ENCODE measurements at places on chromosomes 3 and 15.

DNA sequence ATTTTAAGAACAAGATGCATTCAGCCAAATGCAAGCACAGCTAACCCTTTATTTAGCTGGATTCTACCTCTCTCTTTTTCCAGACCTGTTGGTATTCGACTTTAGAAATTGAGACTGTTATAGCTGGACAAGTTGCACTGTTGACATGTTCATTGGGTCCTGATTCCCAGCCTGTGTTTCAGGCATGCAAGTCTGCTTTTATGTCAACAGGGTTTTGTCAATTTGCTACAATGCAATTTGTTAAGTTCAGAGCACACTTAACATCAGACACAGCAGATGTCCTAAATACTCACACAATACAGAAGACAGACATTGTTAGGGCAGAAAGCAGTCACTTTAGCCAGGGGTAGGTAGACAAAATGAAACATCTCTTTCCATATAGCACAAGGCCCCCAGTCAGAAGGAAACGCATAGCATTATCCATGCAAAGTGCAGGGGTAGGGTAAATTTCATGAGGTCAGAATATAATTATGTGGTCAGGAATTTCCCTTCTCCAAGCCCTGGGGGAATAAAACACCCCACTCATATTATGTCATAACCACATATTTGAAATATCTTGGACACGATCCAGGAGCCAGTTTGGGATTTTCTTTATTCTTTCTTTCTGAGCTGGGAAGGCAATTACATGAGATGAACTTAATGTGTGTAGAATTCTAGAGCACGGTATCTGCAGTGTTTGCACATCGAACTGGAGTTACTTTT is 504.1 kb downstream of the NTRK3 start:
- DNase-seq = no peak

DNA sequence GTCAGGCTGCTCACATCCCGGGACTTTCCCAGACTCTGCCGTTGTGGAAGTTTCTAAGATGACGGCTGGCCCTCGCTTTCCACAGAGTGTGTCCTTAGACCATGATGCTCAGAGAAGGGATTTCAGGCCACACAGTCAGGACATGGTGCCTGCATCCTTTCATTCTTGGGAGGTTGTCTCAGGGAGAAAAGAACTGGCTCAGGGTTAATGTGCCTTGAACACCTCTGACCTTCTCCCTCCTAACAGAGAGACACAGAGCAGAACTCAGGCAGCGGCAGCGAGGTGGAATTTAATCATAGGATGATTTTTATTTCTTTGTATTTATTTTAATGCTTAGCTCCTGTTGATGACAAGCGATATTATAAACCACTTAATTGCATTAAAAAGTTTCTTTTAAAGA is 96.9 kb upstream of the ATP2B2 start:
- no peak for DNase-seq

- no peak for DNase-seq
Measured at GRCh38 chr3:133419151-133419909, 19.5 kb downstream of the BFSP2 start.

DNA sequence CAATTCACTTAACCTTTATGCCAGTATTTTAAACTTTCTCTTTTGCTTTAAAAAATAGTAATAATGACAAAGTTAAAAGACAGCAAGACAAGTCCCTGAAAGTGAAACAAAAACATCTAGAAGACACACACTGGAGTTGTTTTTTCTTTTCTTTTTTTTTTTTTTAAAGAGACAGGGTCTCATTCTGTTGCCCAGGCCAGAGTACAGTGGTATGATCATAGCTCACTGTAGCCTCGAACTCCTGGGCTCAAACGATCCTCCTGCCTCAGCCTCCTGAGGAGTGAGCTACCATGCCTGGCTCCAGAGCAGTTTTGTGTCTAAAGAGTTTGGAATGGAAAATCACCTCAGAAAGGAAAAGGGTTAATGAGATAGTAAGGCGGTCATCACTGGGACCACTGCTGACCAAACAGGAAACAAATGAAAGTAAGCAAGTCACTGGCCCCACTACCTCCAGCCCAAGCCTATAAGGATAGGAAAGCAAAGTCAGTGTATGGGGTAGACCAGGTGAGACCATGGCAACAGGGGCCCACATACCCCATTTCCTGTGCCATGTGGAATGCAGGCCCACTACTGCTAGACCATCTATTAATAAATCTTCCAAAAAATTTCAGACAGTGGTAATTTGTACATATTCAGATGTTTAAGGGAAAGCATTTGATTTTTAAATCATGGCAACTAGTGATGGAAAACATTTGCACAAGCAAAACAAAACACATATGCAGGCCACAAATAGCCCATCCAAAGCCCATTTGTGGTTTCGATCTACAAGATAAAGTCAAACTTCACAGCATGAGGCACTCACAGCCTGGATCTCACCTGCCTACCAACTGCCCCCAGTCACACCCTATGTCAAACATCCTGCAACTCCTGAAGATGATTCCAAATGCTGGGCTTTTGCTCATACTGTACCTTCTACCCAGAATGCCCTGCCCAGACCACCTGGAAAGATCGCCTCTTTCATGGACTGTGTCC is 62.6 kb downstream of the OSBPL10 start:
- DNase-seq = no peak

GRCh38 chr3:52140000-52140399 is 14.2 kb downstream of the POC1A start:
- DNase-seq = no peak

DNA sequence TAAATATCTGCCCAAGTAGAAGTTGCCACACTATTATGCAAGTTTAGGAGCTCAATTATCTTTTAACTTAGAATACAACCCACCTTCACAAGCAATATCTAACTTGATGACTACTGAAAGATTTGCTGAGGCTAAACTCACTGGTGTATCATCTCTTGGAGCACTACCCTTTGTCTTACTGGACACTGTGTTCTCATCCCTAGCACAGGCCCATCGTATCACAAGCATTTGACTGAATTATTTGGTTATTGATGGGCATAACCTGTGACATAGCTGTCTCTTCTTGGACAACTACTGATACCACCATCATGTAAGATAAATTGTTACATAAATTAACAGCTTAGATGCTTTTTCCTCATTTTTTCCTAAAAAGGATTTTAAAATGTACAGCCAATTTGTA is 216.2 kb upstream of the THBS1 start:
- no peak for DNase-seq

DNA sequence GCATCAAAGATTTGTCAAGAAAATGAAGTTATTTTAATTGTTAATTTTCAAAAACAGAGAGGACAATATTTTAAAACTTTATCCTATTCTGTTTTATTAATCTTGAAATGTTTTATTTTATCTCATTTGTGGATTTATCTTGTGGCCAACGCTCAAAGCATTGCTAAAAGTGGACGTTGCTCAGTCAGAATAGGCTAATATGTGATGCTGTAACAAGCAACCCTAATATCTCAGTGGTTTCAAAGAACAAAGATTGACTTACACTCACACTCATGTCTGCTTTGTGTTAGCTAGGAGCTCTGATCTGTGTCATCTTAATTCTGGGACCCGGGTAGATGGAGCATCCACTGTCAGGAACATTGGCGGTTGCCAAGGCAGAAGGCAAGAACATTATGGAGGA is 86.0 kb upstream of the PLCL2 start:
- DNase-seq = no peak

DNA sequence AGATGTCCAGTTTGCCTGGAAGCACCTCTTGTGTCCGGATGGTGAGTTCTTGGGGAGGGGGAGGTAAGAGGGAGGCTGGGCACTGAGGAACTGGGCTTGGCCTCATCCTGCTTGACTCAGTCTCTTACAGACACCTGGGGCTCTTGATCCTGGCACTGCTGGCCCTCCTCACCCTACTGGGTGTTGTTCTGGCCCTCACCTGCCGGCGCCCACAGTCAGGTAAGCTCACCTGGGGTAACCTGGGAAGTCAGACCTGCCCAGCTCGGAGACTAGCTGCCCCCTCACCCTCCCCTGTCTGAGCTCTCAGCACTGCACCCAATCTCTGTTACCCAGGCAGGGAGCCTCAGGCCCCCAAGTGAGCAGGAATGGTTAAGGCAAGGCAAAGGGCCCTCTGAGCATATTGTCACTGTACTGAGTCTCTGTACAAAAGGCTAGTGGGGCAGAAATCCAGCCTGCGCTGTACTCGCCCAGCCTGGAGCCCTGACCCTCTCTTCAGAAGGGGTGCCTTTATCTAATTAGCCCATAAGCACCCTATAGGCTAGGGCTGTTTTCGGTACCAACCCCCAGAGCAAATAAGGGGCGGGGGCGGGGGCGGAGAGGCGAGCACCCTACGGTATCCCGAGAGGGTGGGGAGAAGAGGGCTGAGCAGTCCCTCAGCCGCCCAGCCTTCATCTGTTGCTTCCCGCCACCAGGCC is 2.2 kb upstream of the IL17RC start:
- DNase-seq = no peak

GRCh38 chr3:139312959-139313358 is 30.9 kb upstream of the MRPS22 start:
- DNase-seq = no peak

- no peak for DNase-seq
Measured at GRCh38 chr3:151213881-151214280, 10.9 kb upstream of the GPR171 start.

DNA sequence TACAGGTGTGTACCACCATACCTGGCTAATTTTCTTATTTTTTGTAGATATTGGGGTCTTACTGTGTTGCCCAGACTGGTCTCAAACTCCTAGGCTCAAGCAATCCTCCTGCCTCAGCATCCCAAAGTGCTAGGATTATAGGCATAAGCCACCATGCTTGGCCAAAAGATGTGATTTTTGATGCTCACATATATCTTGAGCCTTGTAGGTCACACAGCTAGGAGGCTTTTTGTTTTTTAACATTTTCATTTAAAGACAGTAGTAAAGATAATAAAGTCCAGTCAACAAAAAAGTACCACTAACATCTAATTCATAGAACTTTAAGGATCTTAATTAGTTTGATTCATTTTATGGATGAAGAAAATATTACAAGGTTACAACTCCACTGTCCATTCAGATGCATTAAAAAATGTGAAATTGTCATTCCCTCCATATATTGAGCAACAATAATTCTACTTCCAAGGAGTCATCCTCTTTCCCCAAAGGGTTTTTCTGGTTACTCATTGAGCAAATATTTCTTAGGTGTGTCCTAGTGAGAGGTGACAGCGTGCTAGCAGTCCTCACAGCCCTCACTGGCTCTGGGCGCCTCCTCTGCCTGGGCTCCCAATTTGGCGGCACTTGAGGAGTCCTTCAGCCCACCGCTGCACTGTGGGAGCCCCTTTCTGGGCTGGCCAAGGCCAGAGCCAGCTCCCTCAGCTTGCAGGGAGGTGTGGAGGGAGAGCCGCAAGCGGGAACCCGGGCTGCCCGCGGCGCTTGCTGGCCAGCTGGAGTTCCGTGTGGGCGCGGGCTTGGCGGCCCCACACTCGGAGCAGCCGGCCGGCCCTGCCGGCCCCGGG is 8.3 kb upstream of the TASOR start:
- no peak for DNase-seq

GRCh38 chr3:100395679-100396431 is 5.0 kb downstream of the TOMM70 start:
- DNase-seq = no peak

DNA sequence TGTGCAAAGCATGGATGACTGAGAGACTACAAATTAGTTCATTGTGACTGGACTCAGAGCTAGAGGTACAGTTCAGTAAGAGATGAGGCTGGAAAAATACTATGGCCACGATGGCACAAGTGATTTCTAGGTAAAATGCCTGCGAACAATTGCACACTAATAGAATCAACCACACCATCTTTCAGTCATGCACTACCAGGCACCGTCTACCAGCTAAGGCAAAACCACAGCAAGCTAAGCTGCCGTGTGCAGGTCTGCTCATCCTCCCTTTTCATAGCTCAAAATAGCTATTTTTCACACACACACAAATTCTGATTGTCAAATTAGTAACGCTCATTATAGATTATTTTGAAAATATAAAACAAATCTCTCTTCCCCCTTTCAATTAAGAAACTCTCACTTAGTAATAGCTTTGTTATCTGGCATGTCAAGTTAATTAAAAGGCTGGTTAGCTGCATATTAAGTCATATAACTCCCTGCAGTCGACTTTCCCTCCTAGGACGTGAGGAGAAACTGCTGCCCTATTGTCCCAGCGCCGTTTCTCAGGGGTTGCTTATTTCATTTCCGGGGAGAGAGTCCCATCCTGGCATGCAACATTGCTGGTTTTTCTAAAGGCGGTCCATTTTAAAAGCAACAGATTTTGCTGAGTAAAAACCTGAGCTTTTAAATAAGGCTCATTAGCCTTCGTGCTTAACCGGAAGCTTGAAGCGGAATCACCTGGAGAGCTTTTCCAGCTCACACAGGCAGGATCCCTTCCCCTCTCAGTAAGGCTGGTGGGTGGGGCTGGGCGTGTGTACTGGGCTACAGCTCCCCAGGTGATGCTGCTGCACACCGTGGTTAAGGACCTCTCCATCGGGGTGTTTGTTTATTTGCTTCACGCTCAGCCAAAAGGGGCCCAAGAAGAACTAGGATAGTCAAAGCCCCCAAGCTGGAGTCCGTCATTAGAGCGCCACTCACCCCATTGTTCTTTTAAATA is 16.9 kb upstream of the MEX3B start:
- DNase-seq = no peak

- no peak for DNase-seq
Measured at GRCh38 chr3:195185583-195185982, 85.4 kb downstream of the XXYLT1 start.

GRCh38 chr3:126704494-126705214 is 614 bp downstream of the CHCHD6 start:
- DNase-seq = no peak

DNA sequence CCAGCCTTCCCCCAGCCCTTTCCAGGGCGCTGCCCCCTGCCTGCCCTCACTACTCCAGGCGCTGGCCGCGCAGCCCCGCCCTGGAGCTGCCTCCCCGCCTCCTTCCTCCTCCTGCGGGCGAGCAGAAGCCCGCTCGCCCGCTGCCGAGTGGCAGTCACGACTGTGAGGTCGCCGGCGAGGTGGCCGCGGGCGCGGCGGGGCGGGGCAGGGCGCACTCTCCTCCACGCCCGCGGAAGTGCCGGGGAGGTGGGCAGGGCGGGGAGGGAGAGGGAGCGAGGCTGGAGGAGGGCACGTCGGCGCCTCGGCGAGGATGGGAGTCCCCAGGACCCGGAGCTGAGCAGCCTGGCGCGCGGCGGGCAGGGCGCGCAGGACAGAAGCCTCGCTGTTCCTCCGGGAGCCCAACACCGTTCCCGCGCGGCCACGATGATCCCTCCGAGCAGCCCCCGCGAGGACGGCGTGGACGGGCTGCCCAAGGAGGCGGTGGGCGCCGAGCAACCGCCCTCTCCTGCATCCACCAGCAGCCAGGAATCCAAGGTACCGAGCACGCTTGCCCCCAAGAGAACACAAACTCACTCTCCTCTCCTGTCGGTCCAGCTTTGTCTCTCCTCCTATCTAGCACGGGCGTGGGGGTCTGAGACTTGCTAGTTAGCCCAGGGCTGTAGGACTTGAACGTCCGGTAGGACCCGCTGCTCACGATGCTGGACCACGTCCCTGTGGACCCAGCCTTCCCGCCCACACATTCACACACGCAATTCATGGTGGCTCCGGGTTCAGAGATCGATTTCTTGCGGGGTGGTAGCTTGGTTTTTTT is at the start of gene STAC:
Gene STAC (plus strand): TSS at position 284 of the 811 bp plus-strand sequence. CDS start 140 bp downstream, at position 424.
- DNase-seq = no peak

Data from stimulated activated CD8-positive, alpha-beta memory T cell treated with anti-CD3 and anti-CD28 coated beads, Interleukin-7, amount 100 ng/mL, for 24 hours (primary cell).